Stimulated activated CD8-positive, alpha-beta memory T cell treated with anti-CD3 and anti-CD28 coated beads, Interleukin-2, amount 100 ng/mL, for 1 hour (primary cell): ENCODE measurements at places on chromosomes 16 and 17.

GRCh38 chr17:64565563-64565962 is 58.8 kb downstream of the CEP95 start:
- no peak for DNase-seq

DNA sequence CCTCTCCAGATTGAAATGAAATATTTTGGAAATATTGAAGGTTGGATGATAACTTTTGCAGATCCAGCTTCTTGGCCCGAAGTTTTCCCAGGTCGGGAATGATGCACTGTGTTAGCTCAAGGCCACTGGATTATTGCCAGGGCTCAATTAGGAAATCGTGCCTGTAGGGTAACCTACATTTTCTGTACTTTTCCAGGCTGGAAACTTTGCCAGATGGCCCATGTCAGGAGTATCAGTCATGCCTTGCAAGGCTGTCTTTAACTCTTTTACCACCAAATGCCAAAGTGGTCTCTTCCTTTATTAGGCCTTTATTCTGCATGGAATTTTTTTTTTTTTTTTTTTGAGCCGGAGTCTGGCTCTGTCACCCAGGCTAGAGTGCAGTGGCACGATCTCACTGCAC is 8.9 kb upstream of the SEC14L1 start:
- no peak for DNase-seq

GRCh38 chr17:78555746-78556401 is 21.3 kb downstream of the DNAH17 start:
- no peak for DNase-seq

DNA sequence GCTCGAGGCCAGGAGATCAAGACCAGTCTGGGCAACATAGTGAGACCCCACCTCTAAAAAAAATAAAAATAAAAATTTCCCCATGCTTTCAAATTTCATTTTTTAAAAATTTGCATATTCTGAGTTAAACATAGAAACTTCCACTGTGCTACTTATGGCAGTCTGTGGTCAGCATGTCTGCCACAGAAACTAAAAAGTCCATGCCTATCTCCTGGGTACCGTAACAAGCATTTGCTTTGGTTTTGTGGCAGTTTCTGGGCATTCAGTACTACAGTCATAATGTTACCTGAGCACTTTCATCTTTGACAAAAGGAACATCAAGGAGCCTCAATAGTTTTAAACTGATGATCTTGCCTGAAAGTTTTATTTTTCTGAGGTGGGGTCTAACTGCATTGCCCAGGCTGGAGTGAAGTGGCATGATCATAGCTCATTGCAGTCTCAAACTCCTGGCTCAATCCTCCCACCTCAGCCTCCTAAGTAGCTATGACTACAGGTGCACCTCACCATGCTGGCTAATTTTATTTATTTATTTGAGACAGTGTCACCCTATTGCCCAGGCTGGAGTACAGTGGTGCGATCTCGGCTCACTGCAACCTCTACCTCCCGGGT is 13.2 kb upstream of the ITGA2B start:
- no peak for DNase-seq

DNA sequence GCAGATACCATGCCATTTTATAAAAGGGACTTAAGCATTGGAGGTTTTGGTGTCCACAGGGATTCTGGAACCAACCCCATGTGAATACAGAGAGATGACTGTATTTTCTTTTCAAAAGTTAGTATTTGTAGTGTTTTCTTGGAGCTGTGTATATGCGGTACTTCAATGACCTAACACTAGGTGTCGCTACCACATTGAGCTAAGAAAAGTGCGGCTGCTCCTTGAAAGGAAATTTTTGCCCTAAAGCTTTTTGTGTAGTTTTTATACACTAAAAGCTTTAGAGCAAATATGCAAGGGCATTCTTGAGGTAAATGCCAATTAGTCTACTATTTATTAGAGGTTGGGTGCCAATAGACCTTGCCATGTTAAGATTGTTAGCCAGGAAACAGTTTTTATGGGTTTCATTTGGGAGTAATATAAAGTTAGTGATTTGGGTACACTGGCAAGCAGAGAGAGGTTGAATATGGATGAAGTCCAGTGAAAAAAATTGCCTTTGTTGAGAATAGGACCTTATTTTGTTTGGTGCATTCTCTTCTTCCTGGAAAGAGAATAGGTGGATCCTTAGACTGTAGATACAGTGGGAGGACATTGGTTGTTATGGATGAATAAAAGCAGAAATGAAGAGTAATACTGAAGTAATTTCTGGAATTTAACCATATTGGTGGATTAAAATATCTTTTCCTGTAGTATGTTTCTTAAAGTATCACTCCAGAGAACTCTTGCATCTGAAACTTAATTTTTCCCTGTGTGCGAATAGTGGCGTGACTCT is 43.3 kb downstream of the BCAS3 start:
- peak; percentile 1 for DNase-seq

DNA sequence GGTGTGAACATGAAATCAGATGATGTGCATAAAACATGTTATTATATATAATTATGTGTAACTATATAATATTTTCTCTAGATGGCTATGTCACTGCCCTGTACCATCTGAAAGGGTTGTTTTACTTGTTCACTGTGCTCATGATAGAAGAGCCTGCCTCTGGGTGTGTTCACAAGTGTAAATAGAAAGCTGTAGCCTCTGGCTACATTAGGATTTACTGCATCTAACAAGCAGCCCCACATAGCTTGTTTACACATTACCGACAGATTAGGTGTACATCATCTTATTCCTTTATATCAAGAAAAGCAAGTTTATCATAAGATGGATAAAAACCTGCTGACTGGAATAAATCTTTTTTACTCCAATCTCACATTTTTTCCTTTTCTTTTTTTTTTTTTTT is 46.1 kb downstream of the CHD9 start:
- no peak for DNase-seq

DNA sequence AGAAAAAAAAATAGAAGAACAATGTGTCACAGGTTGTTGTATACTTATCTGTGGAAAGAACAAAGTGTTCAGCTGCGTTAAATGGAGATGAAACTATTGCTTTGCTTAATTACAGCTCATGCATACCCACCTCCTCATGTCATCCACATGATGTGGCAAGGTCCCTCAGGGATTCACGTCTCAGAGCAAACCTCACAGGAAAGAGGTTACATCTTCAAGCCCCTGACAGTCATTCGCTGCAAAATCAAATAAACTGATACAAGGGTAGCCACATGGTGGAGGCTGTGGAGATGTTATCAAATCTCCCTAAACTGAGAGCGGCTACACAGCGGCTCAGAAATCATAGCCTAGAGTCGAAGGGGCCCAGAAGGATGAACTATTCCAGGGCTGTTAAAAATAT is 21.1 kb downstream of the GINS3 start:
- DNase-seq: no peak

DNA sequence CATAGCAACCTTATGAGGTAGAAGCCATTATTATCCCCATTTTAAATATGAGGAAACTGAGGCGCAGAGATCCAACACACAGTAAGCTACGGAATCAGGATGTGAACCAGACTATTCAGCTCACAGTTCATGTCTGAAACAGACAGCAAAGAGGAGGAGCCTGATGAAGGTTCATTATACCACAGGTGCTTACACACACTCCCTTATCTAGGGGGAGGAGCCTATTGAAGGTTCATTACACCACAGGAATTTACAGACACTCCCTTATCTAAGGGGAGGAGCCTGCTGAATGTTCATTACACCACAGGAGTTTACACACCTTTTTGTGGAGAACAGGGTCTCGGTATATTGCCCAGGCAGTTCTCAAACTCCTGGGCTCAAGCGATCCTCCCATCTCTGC is 21.9 kb downstream of the C16orf95 start:
- DNase-seq: no peak

- DNase-seq: no peak
These were observed 116.8 kb downstream of the CDYL2 start for GRCh38 chr16:80687606-80688005.

DNA sequence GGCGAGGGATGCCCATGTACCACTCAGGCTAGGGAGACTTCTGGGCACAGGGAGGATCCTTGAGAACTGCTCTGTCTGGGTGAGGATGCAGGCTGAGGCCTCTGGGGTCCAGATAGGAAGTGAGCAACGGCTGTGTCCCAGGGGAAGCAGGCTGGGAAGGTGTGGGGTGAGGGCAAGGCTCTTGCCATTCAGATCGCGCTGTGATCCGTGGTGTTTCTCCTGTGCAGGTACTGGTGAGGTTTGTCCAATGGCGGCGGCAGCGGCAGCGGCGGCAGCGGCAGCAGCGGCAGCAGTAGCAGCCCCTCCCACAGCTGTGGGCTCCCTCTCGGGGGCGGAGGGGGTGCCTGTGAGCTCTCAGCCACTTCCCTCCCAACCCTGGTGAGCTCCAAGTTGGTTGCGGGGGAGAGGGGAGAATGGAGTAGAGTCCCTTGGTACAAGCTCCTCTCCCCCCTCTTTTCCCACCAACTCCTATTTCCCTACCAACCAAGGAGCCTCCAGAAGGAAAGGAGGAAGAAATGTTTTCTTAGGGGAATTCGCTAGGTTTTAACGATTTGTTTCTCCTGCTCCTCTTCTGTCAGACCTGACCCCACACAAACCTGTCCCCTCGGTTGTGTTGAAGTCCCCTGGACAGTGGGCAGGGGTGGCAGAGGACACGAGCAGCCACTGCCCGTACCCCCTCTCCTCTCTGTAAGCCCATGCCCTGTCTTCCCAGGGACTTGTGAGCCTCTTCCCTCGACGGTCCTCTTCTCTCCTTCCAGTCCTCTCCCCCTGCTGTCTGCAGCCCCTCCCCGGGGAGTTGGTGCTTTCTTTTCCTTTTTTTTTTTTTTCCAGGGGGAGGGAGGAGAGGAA is 1.9 kb upstream of the PRRT2 start:
- DNase-seq: no peak

GRCh38 chr17:21127509-21128077 is 829 bp downstream of the DHRS7B start:
- DNase-seq: no peak

GRCh38 chr16:892536-893255 is 78.1 kb downstream of the LMF1 start:
- DNase-seq: no peak

DNA sequence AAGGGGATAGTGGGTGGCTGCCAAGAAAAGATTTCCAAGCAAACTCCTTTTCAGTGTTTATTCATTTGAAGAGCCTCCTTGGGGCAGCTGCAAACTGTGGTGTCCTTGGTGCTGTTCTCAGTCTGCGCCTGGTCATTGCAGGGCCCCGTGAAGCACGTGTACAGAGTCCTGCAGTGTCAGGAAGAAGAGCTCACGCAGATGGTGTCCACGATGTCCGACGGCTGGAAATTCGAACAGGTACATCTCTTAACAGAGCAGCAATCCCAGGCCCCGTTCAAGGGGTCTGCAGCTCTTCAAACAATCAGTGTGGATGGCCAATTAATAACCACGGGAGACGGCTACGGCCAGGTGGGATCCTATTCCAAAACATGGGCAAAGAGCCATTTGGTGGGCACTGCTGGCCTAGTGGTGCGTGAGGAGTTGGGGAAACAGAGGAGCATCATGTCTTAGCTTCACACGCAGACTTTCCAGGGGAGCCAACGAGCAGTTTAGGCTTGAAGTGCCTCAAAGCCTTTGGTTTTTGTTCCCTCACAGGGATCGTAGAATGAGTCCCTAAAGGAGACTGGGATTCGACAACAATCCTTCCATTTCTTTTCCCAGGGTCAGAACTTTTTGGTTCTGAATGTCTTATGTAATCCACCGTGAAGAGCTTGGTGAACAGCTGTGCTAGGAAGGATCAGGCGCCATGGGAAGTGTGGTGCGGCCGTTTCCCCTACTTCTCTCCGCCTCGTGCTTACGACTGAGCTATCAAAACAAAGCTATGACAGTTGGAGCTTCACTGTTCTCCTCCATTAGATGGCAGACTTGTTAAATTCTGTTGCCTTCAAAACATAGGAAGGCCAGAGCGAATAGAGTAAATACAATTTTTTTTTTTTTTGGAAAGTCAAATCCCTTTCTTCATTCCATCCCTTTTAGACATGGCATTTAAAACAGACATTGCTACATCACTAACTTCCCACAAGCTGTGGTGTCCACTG is 12.6 kb downstream of the KCTD2 start:
- DNase-seq: no peak

GRCh38 chr17:70699408-70699807 is 530.1 kb downstream of the KCNJ2 start:
- no peak for DNase-seq

- no peak for DNase-seq
These were observed 70.2 kb downstream of the GRIN2A start for GRCh38 chr16:10112021-10112420.

DNA sequence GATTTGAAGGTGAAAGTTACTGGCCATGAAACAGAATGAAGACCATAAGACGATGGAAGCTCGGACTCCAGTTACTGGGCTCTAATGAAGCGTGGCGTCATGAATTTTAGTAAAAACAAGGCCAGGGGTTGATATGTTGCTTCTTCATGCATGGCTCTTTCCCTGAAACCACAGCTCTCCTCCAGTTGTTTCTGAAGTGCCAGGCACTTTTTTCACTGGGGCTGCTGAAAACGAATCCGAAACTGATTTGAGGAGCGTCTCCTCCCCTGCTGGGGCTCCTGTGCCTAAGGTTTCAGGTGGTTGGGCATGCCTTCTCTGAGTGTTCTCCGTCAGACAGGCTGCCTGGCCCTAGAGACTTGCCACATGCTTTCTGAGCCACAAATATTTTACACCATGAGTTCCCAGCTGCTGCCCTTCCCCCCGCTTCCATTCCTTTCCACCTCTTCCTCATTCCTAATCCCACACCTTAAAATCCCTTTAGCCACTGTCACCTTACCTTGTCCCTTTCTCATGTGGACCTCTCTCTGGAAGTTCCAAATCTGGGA is 3.7 kb upstream of the MYL4 start:
- DNase-seq: no peak

GRCh38 chr16:78677181-78677731 is 577.8 kb downstream of the WWOX start:
- DNase-seq: no peak

DNA sequence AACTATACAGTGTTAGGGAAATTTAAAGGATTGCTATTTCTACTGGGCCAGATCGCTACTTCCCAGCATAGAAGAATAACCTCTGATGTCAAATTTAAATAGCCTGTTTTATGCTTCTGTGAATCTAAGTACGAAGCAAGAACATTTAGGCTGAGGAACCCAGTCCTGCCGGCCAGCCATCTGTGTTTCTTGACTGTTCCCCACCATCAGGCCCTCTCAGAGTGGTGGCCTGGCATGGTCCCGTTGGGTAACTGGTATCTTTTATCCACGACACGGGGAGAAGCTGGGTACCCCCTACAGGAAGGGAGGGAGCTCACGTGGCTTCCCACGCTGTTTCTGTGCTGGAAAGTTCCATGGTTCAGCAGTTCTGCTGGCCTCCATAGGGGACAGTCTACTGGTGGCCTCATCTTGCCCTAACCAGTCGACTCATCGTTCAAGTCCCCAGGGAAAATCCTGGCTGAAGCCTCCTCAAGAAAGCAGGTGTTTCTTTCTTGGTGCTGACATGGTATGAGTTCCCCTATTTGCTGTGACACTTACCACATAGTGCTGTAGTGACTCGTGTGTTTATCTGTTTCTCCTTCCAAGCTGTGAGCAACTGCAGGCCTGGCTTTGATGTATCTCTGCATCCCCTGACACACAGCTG is 201.7 kb upstream of the NLRP1 start:
- DNase-seq: no peak

DNA sequence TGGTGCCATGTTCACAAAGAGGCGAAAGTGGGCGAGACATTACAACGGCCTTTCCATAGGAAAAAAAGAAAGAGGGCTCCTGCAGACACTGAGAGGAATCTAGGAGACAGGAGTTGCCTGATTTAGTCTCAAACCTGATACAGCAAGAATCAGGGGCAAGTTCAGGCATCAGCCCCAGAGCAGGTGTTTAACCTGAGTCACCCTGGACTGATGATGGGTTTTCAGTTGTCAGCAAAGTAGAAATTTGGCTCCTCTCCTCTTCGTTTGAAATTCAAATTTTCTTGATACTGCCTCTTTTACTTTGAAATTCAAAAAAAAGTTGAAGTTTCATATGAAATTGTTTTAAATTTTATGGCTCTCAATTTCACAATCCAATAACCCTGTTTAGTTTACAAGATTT is 189.5 kb downstream of the ABCC12 start:
- no peak for DNase-seq
